NCI-H1694 (cell line): ENCODE measurements at places on chromosomes 2 and 18.
A peak's percentile ranks its signal among the peaks of the same experiment; 100 is the strongest.

GRCh38 chr2:170586571-170587095 lies 128.5 kb upstream of the SP5 start:
- DNase-seq, result no peak

GRCh38 chr2:155223781-155224406 lies 525.4 kb downstream of the KCNJ3 start:
- peak; percentile 74 for DNase-seq

DNA sequence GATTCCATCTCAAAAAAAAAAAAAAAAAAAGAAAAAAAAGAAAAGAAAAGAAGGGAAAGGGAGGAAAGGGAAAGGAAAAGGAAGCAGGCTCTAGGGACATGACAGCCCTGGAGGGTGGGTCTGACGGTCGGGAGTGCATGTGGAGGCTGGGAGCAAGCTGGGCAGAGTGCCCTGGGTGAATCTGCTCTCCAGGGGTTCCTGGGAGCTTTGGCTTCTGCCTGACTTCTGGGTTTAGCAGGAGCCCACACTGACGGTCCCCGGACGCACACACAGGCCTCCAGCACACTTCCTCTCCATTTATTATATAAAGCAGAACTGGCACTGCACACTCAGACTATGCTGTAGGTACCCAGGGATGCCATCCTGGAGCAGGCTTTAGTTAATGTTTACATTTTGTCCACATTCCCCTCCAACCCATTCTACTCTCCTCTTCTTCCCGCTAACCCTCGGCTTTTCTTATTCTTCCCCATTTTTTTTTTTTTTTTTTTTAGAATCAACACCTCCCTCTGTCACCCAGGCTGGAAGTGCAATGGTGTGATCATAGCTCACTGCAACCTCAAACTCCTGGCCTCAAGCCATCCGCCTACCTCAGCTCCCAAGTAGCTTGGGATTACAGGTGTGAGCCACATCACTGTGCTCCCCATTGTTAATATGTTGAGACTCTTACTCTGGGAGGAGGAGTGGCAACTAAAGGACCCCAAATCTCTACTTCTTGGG lies 151.1 kb upstream of the SLC1A4 start:
- no peak for DNase-seq

DNA sequence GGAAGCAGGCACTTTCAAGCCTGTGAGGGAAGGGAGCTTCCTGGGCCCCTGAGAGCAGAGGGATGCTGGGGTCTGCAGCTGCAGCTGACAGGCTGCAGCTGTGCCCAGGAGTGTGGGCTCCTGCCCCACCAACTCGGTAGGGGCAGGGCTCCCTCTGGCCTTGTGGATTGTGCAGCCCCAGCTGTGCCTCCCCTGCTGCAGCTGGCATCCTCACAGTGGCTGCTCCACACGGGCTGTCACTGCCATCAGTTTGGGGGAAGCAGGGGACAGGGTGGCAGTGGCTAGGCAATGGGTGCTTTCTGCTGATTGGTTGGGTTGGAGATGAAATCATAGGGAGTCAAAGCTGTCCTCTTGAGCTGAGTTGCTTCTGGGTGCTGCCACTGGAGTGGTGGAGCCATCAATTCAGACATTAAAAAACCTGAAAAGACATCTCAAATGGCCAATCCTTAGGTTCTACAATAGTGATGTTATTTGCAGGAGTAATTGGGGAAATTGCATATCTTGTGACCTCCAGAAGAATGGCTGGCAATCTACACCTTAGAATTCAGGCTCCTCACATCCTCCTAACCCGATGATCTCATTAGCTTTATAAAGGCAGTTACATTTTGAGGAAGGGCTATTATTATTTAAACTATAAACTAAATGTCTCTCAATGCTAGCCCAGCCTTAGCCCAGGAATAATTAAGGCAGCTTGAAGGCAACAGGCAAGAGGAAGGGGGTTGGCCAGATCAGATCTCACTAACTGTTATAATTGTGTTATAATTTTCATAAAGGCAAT lies 41.3 kb downstream of the FAM171B start:
- no peak for DNase-seq

DNA sequence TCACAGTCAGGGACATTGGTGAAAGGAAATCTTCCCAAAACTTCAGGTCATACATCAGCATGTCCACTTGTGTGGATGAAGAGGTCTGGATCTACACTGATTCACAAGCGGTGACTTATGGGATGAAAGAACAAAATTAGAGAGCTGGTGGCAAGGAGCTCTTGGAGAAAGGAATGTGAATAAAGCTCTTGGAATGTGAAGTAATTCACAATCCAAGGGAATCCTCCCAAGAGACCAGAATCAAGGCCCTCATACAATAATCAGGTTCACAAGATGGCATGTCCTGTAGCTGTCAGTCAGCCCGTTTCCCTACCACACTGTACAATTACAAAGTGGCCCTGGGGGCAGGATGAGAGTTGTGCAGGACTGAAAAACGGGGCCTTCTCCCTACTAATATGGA lies 96.2 kb downstream of the MRPS9 start:
- no peak for DNase-seq
